ENCODE measurements at places on chromosomes 6 and 20.

- peak; percentile 29 for DNase-seq
Observed at GRCh38 chr20:4113615-4114603, 98.6 kb upstream of the RNF24 start.

DNA sequence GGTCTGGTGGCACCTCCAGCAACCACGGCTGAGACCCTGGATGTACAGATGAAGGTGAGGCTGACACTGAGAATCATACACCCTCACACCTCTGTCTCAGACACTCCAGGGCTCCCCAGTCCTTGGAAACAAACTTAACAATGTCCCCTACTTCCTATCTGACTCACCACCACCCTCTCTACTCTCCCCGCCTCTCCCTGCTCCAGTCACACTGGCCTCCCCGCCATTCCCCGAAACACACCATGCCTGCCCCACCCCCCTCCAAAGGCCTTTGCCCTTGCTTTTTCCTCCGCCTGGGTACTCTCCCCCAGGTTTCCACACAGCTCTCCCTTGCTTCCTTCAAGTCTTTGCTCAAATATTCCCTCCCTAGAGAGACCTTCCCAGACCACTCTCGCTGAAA lies 16.3 kb downstream of the BPI start:
- DNase-seq, result peak; percentile 24

DNA sequence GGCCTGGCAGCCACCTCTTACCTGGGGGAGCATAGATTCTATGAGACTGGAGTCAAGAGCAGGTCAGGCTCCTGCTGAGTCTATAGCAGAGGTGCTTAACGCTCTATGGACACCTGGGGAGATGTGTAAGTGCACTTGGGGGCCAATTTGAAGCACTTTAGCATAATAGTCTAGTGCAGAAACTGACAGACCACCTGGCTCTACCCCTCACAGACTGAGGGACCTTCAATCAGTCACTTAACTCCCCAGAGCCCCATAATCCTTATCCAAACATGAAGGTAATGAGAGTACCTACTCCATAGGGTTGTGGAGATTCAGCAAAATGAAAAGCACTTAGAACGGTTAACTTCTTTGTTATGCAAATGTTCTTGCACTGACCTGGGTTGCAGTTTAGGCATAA lies 87.3 kb upstream of the SLC22A16 start:
- DNase-seq, result no peak

GRCh38 chr20:62785393-62785792 lies 10.9 kb upstream of the MRGBP start:
- DNase-seq, result no peak

DNA sequence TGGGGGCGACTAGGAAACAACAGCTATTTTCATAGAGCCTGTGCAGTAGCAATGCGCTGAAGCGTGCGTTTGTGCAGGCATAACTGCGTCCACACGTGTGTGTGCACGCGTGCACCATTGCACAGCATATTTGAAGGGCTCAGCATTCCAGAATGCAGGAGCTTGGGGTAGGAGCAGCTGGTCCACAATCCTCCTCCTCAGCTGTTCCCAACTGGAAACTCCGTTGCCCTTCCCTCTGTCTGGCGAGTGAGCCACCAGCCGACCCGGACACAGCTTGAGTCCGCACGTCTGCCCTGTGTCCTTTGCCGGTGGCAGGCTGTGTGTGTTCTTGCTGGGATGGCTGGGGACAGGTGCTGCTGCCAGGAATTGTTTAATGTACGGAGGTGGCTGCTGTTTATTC lies 110.2 kb downstream of the SASH1 start:
- DNase-seq, result no peak

DNA sequence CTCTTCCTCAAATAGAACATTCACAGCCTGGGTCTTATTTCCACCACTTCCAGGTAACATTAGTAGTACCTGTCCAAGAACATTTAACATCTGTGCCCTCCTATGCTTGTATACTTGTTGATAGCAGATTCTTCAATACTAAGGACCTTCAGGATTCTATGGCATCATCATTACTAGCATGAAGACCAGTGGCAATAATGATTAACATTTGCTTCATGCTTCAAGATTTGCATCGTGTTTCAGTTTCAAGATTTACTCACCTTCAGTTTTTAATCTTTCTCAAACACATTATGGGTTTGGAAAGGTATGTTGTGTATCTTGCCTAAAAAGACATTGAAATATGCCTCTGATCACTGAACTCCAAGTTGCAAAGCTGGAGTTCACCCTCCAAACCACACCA lies 412.8 kb upstream of the NRSN1 start:
- DNase-seq, result no peak

GRCh38 chr20:18857640-18858039 lies 44.1 kb downstream of the SCP2D1 start:
- no peak for DNase-seq

GRCh38 chr20:5510446-5510845 lies 193.7 kb upstream of the PROKR2 start:
- DNase-seq, result no peak

- no peak for DNase-seq
Observed at GRCh38 chr6:38599966-38600550, 39.7 kb downstream of the BTBD9 start.

DNA sequence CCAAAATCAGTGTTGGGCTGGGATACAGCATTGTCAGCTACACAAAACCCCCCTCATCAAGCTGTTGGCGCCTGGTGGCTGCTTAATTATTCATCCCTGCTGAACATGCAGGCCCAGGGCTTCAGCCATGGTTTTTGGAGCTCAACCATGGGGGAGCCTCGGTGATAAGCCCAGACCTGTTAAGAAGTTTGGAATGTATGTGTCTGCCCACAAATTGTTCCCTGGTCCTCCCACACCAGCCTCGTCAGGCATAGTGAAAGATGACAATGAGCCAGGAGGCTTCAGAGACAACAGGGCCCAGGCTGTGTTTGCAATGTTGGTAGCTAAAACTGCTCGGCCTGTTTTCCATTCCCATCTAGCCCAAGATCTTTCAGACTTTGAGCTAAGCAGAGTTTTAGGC lies 34.8 kb upstream of the SIRPA start:
- DNase-seq, result no peak

DNA sequence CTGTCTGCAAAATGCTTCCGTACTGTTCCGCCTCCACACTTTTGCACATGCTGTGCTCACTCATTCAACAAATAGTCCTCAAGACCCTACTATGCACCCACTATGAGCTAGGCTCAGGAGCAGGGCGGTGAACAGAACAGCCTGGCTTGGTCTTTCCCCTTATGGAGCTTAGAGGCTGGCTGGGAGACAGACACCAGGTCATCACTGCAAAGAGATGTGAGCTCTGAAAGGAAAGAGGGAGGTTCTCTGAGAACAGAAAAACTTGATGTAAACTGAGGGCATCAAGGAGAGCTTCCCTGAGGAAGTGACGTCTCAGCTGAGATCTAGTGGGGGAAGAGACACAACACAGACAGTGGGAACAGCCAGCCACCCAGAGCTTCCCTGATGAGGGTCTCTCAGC lies 31.0 kb upstream of the TGM2 start:
- DNase-seq, result peak; percentile 51

DNA sequence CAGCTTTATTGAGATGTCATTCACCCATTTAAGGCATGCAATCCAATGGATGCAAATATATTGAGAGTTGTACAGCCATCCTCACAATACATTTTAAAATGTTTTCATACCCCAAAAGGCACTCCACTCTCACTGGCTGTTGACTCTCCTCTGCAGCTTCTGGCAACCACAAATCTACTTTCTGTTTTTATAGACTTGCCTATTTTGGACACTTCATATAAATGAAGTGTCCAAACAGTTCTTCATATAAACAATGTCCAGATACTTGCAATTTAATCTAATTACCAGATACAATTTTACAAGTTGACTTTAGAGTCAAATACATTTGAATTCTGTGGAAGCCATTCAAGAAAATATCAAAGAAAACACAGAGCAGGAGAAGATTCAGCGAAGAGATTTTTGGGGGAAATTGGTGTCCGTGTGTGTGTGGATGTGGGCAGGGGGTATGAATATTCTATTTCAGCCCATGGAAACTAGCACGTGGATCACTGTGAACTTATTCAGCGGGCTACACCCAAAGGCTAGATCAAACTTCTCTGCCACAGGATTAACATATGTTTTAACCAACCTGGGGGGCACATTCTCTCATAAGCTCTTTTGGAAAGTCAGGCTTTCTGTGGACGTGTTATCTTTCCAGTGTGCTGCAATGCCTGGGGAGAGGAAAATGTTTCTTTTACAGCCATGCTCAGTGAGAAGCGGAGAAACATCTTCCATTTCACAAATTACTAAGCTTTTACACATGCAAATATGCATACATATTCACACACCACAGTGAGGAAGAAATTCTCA lies 73.9 kb downstream of the PLG start:
- no peak for DNase-seq

DNA sequence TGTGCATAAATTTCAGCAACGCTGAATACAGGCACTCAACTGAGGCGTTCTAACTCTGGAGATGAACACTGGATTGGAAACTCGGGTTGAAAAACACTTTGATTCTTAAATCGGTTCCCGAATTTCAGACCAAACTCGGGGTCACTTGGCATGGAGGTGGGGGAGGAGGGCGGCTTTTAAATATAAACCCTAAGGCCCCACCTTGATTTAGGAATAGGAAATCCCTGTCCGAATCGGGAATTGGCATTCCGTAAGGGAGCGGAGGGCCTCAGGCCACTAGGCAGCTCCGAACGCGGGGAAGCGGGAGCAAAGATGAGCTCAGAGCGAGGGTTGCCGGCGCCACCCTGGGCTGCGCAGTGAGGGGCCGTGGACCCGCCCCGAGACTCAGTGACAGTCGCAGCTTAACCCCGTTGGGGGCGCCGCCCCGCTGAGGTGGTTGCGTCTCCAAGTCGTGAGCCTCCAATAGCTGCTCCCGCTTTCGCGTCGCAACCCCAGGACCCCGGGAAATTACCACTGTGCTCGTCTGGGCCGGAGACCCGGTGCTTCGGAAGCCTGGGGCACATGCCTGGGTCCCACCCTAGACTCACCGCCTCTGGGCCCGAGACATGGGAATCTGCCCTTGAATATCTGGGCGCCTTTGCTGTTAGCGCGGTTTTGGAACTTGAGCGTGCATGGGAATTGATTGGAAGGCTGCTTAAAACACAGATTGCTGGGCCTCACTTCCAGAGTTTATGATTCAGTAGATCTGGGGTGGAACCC lies 4.6 kb upstream of the SIM1 start:
- DNase-seq, result no peak

DNA sequence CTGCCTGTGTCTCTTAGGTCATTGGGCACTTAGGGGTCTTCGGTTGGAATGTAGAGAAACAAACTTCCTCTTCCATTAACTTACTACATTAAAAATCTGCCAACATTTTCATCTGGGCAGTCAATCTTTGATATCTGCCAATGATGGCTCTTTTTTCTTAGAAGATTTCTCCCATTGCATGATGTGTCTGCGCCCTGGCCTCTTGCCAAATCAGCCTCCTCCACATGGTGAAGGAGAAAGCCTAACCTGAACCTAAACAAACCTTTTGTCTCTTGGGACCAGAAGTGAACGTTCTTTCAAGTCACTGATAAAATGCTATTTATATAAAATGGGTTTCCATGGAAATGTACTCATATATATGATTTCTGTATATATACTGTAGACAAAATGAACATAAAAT lies 998.9 kb upstream of the GJE1 start:
- DNase-seq, result no peak

DNA sequence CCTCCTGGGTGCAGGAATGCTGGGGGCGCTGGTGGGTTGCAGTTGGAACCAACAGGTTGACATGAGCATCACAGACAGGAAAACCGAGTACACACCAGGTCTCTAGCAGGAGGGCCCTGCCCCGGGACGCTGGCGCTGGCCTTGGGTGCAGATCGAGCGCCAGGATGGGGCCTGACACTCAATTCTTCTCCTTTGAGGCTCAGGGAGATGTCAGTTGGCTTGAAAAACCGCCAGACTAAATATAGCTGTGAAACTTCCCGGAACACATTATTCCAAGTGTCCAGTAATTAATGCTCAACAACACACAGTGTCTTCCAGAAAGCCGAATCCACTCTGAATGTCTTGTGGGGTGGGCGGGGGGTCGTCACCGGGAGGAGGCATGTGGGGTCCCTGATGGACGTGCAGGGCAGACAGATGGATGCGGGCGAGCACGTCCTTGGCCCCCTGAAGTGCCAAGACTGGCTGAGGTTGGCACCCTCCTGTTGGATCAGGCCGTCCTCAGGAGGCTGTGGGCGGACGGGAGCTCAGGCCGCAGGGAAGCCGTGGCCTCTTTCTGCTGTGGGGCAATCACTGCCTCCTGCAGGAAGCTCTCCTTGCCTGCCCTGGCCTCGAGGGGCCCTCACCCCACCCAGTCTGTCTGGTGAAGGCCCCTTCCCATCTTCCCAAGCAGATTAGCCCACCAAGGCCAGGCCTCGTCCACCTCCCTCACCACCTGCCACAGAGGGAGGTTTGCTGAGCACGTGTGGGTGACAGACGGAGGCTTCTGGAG lies 19.4 kb upstream of the GATA5 start:
- no peak for DNase-seq

- DNase-seq, result no peak
Observed at GRCh38 chr6:227812-228338, 64.4 kb upstream of the DUSP22 start.

DNA sequence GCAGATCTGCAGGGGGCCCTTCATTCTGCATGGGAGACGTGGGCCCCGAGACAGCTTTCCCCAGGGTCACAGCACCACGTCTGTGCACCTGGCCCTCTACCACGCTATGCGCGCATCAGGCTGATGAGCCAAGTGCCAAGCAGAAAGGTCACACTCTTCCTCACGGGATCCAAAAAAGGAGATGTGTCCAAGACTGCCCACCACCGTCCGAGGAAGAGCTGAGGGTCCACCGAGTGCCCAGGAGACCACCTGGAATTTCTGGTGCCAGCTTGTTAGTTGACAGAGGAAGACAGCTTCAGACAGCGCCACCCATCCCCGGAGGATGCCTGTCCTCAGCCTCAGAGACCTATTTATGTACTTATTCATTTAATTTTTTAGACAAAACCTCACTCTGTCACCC lies 77.6 kb upstream of the QKI start:
- DNase-seq, result no peak

GRCh38 chr6:129679275-129679674 lies 30.7 kb downstream of the ARHGAP18 start:
- DNase-seq, result no peak

- DNase-seq, result peak; percentile 65
Observed at GRCh38 chr6:43703512-43704429, 16.2 kb upstream of the MRPS18A start.

DNA sequence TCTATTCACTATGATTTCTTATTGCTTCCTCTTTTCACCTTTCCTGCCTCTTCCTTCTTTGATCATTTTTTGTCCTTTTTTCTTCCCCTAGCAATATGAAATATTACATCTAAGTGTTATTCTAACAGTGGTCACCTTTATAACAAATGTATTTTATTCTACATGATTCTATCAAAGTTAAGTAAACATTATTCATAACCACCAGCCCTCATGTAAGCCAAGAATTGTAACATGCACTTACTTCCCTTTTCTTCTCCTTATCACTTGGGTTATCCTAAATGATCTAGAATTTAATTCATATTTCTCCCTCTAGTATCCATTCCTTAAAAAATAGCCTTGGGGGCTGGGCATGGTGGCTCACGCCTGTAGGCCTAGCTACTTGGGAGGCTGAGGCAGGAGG lies 88.3 kb upstream of the SLC22A23 start:
- no peak for DNase-seq

- DNase-seq, result no peak
Observed at GRCh38 chr6:167588181-167588919, 238.4 kb upstream of the AFDN start.

GRCh38 chr20:32535953-32536823 lies 48.9 kb downstream of the NOL4L start:
- DNase-seq, result no peak

All from suppressor macrophage (primary cell).